ENCODE measurements at places on chromosomes 16 and 17. TPM values are rescaled to one million over a fixed set of nuclear protein-coding genes. Genes with fewer than 3 reads are reported as not detected.

The SECTM1 gene
- total RNA-seq = 2.1 TPM

The FOXL1 gene
- 10.1 TPM for total RNA-seq

The AANAT gene
- total RNA-seq = not detected

The CMTR2 gene
- total RNA-seq = 17.2 TPM

The TP53TG3F gene
- not detected for total RNA-seq

The GGA2 gene
- total RNA-seq = 37.2 TPM

DNA sequence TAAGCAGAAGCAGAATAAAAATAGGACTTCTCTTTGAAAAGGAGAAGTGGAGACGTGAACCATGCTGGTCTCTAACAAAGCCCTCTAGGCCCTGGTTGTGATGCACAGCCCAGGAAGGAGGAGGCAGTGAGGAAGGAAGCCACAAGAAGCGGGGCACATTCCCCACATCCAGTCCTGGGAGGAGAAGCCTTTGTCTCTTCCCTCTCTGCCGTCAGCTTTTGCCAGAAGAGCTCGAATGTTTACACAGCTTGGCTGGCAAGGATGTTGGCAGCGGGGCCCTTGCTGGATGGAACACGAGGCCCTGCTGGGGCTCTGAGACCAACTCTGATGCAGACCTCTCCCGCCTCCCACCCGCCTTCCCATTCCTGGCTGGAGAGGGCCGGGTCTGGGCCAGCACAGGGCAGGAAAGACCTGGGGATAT is 91.3 kb downstream of the MAF start:
- no peak for DNase-seq

DNA sequence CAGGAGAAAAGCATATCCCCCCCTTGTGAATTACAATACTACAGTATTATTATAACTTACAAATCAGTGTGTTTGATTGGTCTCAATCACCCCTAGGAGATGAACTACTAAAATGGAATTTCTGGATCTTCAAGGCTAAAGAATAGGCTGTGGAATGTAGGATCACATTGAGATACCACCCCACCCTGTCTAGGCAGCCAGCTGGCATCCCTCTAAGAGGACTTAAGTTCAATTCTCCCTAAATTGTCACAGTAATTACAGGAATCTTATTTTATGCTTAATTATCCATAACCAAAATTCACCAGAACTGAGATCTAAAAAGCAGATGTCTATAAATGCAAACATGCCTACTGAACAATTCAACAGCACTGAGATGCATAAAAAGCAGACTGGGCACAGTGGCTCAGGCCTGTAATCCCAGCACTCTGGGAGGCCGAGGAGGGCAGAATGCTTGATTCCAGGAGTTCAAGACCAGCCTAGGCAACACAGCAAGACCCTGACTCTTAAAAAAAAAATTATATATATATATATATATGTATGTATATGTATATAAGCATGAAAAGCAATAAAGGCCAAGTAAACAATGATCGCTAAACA is 12.0 kb downstream of the AP1G1 start:
- DNase-seq = no peak

DNA sequence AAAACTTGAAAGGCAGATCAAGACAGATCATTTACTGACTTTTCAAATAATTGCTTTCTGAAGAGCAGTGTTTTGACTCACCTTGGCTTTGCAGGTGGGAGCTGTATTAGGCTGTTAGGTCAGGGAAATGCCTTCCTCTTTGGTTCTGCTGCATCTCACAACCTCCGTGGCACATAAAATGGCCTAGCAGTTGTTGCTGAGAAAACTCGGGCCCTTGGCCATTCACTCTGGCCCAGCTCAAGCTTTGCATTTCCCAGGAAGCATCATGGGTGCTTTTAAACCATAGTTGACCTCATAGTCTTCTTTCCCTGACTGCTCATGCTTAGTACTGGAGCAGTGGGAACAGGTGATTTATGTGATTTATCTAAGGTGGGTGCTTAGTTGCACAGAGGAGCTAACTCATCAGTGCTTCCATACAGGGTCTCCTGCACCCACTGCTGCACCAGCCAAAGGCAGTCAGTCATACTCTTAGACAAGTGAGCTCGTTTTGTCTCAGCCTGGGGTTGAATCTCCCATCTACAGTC is 83.6 kb downstream of the KSR1 start:
- DNase-seq = no peak

- no peak for DNase-seq
These were observed 175.5 kb downstream of the SHISA9 start for GRCh38 chr16:13076878-13077277.

GRCh38 chr16:57331355-57331754 is 27.2 kb upstream of the CCL22 start:
- DNase-seq = no peak

- DNase-seq = no peak
These were observed 345.9 kb downstream of the C16orf95 start for GRCh38 chr16:86971251-86971650.

- no peak for DNase-seq
These were observed 393.5 kb upstream of the SOX9 start for GRCh38 chr17:71727292-71727691.

GRCh38 chr17:79468183-79468944 is 142.5 kb downstream of the RBFOX3 start:
- DNase-seq = no peak

DNA sequence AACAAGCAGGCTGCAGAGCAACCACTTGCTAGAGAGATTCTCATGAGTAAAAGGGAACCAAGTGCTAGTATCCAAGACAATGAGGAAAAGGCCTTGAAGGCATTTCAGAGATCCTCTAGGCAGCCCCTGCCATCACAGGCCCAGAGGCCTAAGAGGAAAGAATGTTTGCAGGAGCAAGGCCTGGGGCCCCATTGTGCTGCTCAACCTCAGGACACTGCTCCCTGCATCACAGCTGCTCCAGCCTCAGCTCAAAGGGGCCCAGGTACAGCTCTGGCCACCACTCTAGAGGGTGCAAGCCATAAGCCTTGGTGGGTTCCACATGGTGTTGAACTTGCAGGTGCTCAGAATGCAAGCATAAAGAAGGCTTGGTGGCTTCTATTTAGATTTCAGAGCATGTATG is 243.0 kb upstream of the RPL38 start:
- no peak for DNase-seq

DNA sequence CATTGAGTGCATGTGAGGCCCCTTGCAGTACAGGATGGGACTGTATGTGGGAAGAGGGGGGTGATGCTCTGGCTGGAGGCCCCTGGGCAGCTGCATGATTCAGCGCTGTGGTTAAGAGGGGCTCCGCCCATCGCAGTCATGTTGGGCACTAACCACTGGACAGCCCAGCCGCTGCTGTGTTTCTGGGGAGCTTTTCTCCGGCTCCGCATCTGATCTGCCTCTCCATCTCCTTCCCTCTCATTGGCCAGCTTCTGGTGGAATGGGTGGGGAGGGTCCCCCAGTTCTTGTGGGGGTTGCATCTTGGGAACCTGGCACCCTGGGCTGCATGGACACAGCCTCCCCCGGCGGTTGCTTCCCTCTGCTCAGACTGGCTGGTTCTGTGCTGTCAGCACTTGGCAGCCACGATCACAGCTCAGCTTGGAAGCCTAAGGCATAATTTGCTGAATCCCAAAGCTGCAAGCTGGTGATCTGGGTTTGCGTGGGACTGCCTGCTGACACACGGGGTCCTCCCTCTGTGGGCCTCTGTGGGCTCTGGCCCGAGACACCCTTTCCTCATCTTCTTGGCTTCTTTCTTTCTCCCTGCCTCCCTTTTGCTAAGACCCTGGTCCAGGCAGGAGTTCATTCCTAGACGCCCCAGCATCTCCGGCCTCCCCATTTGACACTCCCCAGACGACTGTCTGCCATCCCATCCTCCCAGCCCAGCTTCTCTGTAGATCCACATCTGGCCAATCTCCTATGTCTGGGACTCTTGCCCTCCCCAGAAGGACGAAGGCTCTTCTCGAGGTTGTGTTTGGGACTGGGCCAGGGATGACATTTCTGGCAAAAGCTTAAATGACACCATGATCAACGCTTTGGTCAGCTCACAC is 168.3 kb downstream of the SEC14L1 start:
- DNase-seq = no peak

DNA sequence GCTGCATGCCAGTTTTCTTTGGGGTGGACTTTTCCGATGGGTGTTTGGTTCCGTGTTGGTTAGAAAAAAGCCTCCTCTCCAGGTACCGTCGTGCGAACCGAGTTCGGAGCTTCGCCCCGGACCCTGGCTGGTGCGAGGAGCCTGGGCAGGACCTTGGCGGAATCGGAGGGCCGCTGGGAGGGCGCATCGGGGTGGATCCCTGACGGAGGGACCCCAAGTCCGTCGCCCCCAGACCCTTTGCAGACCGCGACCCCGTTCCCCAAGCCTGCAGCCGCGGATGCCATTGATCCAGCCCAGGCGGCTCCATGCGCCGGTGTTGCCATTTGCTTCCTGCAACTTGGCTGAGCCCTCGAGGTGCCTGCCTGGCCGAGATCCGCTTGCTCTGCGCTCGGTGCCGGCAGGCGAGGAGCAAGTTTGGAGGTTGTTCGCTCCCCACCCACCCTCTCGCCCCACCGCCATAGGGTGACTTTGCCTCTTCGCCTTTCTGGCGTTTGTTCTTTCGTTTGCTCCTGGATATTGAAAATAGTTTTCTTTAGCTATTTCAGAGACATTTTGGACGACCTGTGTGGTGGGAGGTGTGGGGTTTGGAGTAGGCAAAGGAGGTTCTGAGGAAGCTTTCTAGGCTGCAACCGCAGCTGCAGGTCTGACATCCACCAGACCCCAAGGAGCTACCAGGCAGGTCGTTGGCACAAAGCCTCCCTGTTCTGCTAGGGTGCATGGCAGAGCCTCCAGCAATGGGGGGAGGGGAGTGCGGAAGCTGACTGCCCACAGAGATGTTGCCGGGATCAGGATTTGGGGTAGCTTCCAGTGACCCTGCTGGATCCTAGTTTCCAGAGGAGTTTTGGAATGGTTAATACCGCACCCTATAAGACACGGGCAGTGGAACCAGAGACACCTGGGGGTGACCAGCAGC is 58.2 kb downstream of the RAP1GAP2 start:
- no peak for DNase-seq

DNA sequence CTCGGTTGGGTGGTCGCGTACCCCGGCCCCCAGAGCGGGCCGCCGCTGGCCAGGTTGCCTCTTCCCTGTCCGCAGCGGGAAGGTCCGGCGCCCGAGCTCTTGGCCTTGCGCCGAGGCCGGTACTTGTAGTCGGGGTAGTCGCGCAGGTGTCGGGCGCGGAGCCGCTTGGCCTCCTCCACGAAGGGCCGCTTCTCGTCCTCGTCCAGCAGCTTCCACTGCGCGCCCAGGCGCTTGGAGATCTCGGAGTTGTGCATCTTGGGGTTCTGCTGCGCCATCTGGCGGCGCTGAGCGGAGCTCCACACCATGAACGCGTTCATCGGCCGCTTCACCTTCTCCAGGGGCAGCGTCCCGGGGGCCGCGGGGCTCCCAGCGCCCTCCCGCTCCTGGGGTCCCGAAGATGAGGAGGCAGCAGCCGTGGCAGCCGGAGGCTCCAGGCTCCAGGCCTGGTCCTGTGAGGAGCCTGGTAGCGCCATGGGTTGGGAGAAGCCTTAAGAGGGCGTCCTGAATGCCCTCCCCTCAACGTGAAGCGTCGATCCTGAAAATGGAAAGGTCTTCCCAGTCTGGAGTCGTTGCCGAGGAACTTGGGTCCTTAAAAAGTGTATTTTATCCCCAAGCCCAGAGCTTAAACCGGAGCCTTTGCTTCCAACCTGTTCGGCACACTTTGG is 558 bp downstream of the SOX15 start:
- peak; percentile 97 for DNase-seq

DNA sequence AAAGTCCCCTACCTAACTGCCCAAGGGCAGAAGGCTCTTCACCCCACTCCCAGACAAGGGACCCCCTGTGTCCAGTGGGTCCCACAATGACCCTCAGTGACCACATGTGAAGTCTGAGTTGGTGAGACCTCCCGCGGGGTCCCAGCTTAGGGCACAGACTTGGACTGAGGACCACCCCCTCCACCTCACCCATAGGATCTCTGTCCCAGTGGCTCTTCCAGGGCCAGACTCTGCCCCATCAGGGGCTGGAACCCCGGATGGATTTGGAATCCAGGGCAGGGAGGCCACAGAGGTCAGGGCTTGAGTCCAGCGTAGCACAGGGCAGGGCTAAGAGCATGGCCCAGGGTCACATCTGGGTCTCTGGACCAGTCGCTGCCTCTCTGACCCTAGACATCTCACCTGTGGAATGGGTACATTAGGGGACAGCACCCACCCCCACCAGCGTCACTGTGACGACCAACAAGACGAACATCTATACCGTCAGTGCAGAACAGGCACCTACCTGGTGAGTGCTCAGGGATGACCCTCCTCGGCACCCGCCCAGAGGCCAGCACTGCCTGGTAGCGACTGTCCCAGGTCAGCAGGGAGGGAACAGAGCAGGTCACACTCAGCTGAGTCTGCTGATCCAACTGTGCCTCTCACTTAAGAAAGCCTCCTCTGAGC is 37.7 kb downstream of the TNFRSF13B start:
- DNase-seq = peak; percentile 54
